8988T (cell line): ENCODE measurements at places on chromosomes 2 and 18.

- DNase-seq, result no peak
Measured at GRCh38 chr18:26802330-26803200, 62.9 kb downstream of the AQP4 start.

GRCh38 chr2:28093768-28094167, 203.2 kb downstream of the BABAM2 start:
- no peak for DNase-seq

DNA sequence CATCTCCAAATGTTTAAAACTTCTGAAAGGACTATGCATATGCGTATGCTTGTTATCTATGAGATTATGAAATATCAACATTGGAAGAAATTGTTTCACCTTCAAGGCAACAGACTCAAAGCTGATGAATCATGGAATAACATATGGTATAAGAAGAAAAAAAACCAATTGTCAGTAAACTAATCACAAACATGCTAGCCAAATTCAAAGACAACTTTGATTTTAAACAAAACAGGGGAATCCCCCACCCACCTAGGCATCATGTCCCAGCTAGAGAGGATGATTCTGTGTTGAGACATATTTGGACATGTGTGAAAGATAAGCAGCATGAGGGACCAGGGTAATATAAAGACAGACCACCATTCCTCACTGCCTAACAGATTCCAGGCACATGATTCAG, 147.7 kb downstream of the WDPCP start:
- no peak for DNase-seq

- no peak for DNase-seq
Measured at GRCh38 chr2:1672738-1673137, 71.6 kb downstream of the PXDN start.

GRCh38 chr2:101022221-101022620, 20.1 kb downstream of the RPL31 start:
- DNase-seq, result no peak

GRCh38 chr18:56115071-56116015, 523.0 kb downstream of the TXNL1 start:
- no peak for DNase-seq

DNA sequence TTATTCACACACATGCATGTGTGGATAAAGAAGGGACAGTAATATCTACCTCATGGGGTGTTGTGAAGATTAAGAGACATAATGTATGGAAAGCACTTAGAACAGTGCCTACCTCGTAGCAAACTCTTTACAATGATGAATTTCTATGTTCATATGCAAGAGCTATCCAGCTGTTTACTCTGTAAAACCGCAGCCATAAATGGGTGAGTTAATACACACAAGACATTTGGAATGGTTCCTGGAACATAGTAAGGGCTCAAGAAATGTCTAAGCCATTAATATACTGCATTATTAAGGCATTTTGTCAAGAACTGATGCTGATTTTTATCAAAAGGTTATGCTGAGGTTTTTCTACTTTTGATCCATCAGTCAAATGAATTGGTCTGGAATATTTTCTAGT, 1076.2 kb downstream of the TSN start:
- DNase-seq, result no peak

DNA sequence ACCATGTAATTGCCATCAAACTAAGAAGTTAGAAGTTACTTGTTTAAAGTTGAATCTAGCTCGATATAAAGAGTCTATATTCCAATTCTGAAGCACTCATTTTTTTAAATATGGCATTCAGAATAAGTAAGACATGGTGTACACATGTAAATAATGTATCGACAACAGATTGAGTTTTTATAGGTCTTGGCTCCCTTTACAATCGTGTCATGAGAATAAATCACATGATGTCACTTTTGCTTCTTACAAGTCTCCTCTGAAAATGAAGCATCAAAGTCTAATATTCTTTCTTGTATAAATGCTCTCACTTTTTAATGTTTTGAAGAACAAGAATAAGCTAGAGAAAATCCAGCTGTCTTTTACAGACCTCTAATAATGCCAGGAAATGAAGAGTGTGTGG, 33.1 kb downstream of the LRP1B start:
- DNase-seq, result no peak

- DNase-seq, result peak; percentile 92
Measured at GRCh38 chr2:219441451-219442255, 7.0 kb downstream of the SPEG start.

DNA sequence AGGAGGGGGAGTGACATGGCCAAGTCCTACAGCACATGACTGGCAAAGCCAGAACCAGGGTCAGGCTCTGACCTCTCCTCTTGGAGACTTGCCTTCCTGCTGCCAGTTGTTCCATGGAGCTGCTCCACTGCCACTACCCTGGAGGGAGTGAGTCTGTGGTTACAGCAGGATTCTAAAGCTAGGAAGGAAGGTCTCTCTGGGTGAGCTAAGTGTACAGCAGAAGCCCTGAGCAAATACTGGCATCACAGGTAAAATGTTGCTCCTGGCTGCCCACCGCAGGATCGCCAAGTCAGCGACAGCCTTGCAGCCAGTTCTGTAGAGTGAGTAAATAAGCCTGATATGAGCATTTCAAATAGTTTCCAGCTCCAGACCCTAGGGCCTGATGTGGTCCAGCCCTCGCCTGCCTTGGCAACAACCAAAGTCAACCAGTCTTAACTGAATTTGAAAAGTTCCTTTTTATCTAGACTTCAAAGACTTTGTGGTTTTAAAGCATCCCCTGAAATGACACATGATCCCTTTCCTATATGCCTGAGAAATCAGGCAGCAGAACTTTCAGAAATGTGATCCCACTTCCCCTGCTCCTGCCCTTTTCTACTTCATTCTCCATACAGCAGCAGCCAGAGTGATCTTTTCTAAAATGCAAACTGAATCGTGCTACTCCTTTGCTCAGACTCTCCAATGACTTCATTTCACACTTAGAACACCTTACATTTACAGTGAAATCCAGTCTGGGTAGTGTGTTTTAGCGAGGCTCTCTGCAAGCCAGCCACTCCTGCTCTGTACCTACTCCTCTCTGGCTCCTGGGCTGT, 114.3 kb downstream of the MGAT5 start:
- no peak for DNase-seq

- no peak for DNase-seq
Measured at GRCh38 chr2:32865399-32866068, 81.2 kb upstream of the LTBP1 start.

GRCh38 chr2:101644842-101645383, 52.6 kb upstream of the MAP4K4 start:
- DNase-seq, result no peak

- DNase-seq, result no peak
Measured at GRCh38 chr2:219302412-219302968, 6.7 kb downstream of the PTPRN start.

DNA sequence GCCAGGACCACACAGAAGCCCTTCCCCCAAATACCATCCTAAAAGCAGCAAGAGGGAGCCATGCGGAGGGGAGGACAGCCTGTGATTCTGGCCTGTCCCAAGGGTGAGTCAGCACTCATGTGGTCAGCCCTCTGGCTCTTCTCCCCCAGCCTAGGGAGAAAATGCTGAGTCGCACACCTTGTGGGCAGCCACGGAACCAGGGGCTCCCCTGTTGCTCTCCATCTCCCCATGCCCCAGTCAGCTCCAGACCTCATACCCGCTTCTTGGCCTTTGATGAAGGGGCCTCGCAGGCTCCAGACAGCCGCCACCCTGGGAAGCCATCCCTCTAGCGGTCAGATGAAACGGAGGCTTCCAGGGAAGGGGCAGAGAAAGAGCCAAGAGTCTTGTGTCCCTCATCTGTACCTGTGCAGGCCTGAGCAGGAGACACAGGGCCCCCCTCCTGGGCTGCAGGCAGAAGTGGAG, 181.3 kb upstream of the SIX2 start:
- DNase-seq, result no peak
